ENCODE measurements at places on chromosomes 13 and 19.

- DNase-seq, result peak; percentile 25
These were observed 74.5 kb upstream of the RAP2A start for GRCh38 chr13:97359181-97360057.

- peak; percentile 33 for DNase-seq
These were observed 53.2 kb upstream of the SHKBP1 start for GRCh38 chr19:40523322-40524047.

GRCh38 chr19:2668175-2668763 is 34.2 kb downstream of the GNG7 start:
- no peak for DNase-seq

DNA sequence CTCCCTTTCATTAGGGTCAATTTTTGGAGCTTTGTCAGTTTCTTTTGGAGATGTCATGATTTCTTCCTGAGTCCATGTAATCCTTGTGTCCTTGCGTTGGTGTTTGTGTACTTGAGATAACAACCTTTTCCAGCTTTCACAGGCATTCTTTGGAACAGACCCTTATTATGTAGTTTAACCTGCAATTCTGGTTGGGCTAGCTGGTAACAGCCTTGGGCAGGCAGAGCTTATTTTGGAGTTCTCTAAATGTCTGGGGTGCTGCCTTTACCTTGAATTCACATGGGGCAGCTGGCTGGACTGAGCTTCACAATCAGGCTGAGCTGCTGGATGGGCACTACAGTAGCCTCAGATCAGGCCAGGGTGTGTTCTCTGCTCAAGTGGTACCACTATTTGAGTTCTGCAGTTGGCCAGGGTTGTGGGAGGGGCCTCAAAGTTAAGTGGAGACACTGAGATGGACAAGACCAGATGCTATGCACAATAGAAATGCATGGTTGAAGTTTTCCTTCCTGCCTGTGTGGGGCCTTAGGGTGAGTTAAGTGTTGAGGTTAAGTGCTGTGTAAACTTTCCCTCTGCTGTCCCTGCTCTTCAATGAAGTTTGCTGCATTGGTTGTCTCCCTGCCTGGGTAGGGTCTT is 277.3 kb downstream of the ATP8A2 start:
- no peak for DNase-seq

DNA sequence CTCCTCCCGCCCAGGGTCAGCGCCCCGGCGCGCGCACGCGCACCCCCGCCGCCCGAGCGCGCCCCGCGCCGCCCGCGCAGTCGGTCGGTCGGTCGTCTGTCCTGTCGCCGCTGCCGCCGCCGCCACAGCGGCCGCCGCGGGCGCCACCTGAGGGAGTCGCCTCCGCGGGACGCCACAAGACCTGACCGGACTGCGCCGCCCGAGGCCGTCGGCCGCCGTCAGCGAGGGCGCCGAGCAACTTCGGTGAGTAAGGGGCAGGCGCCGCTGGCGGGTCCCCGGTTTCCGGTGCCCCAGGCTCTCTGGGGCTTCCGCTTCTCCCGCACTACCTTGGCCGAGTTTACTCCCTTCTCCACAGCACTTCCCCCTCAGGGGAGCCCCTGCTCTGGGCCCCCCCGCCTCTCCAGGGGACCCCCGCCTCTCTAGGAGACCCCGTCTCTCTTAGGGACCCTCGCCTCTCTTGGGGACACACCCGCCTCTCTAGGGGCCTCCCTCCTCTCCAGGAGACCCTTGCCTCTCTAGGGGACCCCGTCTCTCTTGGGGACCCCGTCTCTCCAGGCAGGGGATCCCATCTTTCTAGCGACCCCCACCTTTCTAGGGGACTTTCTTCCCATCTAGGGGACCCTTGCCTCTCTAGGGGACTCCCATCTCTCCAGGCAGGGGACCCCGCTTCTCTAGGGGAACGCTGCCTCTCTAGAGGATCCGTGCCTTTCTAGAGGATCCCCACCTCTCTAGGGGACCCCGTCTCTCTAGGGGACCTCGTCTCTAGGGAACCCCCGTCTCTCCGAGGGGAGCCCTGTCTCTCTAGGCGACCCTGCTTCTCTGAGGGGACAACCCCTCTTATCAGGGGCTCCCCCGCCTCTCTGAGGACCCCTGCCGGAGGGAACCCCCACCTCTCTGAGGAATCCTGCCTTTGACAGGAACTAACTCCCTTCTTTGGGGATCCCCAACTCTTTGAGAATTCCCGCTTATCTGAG is 19.3 kb upstream of the GATAD2A start:
- peak; percentile 58 for DNase-seq

GRCh38 chr13:110233181-110233950 is 73.6 kb downstream of the COL4A1 start:
- DNase-seq, result no peak

GRCh38 chr13:43346427-43346826 is 323.0 kb downstream of the DNAJC15 start:
- DNase-seq, result no peak

Measured in activated naive CD4-positive, alpha-beta T cell treated with anti-CD3 and anti-CD28 coated beads, Interleukin-2, amount 50 U/mL, for 16 hours (primary cell).